Chondrocyte (in vitro differentiated cells): ENCODE measurements at places on chromosomes 3 and 15.

GRCh38 chr15:64464276-64465005, 4.1 kb downstream of the ZNF609 start:
- DNase-seq: no peak

- no peak for DNase-seq
Measured at GRCh38 chr3:37228749-37229148, 54.4 kb upstream of the LRRFIP2 start.

- no peak for DNase-seq
Measured at GRCh38 chr3:114508976-114509375, 215.1 kb downstream of the TIGIT start.

DNA sequence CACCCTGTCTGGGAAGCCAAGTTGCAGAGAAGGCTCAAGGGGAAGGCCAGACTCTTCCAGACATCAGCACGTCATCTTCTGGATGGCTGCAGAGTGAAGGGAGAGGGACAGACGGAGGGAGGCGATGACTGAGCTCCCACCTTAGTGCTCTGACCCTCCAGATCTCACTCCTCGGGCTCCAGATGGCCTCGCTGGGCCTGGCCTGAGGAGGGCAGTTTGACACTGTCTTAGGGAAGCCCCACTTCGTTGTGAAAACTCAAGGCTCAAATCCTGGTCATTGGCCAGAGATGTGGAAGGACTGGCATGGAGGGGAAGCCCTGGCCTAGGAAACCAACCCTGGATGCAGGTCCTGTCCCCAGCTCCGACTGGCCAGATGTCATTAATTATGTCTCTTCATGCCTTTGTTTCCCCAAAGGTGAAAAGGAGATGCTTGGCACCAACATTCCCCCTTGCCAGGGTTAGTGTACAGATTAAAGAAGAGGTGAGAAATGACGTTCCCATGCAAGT, 70.4 kb downstream of the ADCY5 start:
- no peak for DNase-seq

GRCh38 chr3:139292711-139293664, 50.8 kb upstream of the MRPS22 start:
- peak; percentile 33 for DNase-seq

DNA sequence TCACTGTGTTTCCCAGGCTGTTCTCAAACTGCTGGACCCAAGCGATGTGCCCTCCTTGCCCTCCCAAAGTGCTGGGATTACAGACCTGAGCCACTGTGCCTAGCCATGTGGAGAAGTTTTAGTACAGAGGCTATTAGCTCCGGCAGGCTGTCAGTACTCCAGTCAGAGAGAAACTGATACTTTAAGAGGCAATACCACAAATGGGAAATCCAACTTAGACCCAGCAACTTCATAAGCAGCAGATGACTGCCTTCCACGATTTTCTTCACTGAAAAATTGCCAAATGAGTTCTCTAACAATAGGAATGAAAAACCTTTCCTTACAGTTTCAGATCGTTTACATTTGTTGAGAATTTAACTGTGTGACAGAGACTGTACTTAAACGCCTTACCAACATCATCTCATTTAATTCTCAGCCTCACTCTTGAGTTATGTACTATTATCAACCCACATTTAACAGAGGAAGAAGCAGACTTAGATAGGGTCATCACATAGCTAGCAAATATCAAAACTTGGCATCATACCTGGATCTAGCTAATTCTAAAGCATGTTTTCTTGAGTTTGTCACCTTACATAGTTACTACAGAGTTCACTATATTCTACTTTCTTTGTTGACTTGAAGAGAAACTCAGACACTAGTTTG, 127.4 kb downstream of the TCF12 start:
- no peak for DNase-seq

- DNase-seq: no peak
Measured at GRCh38 chr3:72343078-72343477, 505.2 kb downstream of the SHQ1 start.

DNA sequence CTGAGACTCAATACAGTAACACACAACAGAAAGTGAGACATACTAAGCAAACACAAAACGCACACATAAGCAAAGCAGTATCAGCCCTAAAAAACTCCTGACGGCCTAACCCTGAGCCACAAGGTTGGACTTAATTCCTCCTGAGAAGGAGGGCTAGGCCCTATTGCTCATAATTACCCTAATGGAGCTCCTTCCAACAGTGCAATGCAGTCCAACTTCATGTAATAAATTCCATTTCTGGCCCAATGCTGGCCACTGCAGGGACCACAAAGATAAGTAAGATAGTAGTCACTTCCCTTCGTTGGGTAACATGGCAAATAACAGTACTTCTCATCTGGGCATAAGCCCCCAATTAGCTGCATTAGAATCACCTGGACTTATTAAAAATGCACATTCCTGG, 4.2 kb downstream of the VPS39 start:
- DNase-seq: no peak

GRCh38 chr3:19901337-19901736, 32.7 kb downstream of the EFHB start:
- no peak for DNase-seq

GRCh38 chr3:126746395-126747177, 42.5 kb downstream of the CHCHD6 start:
- DNase-seq: no peak

GRCh38 chr3:111619833-111620232, 24.7 kb upstream of the ZBED2 start:
- no peak for DNase-seq

- no peak for DNase-seq
Measured at GRCh38 chr3:57928511-57928910, 79.7 kb upstream of the FLNB start.

- DNase-seq: no peak
Measured at GRCh38 chr3:148379763-148380382, 317.8 kb upstream of the AGTR1 start.

- DNase-seq: no peak
Measured at GRCh38 chr3:66259566-66260255, 38.9 kb downstream of the SLC25A26 start.

DNA sequence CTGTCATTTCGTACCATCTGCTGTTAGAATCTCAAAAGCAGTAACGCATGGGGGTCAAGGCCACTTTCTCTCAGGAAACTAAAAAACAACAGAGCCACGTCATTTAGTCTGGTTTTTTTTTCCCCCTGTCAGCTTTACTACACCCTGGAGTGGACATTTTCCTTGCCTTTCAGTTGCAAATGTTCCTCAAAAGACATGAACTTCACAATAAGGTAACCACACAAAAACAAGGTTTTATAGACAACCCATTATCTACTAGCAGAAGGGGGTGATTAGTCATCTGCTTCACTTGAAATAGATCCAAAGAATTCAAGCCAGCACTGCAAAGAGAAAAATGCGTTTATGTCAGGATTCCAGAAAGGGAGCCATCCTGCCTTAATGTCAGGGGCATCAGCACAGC, 171.8 kb upstream of the CDIN1 start:
- no peak for DNase-seq

DNA sequence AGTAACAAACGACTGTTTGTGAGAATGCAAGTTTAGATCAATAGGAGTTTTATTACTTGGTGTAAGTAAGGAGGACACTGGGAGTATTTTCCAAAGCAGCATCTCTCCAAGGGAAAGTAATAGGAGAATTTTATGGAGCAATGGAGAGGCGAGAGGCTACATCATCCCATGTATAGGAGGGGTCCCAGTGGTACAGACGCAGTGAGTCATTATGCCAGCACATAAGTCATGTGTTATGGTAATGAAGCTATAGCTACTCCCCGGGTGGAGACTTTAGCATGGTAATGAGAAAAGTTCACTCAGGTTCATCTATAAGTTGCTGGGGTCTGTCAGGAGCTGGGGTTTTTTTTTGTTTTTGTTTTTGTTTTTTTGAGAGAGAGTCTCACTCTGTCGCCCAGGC, 29.5 kb upstream of the ZNF445 start:
- no peak for DNase-seq
